ENCODE measurements at places on chromosomes 12 and 14.

DNA sequence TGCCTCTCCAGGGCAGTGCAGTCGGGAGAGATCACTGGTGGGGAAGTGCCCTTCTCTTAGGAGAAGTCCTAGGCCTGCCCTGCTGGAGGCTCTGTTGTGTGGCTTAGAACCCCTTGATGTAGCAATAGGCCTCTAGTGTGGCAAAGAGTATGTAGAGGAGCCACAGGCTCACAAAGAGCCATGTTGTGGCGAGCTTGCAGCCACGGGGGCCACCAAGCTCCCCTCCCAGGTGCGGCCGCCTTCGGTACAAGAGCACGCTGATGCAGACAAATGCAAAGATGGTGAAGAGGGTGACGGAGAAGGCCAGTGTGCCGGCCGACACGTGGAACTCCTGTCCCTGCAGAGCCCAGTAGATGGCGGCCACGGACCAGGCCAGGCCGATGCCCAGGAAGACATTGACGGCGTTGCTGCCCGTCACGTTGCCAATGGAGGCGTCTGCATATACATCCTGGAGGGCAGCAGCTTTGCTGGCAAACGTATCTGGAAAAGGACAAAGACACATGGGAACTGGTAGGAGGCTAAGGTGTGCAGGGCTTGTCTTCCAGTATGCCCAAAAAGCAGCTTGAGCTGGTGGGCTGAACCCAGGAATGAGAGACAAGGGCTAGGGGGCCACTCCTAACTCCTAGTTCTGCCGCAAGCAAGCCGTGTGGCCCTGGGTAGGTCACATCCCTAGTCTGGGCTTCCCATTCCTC, 142.8 kb downstream of the SLC8A3 start:
- no peak for DNase-seq

- no peak for DNase-seq
These were observed 272.6 kb downstream of the PRKD1 start for GRCh38 chr14:29654901-29655550.

DNA sequence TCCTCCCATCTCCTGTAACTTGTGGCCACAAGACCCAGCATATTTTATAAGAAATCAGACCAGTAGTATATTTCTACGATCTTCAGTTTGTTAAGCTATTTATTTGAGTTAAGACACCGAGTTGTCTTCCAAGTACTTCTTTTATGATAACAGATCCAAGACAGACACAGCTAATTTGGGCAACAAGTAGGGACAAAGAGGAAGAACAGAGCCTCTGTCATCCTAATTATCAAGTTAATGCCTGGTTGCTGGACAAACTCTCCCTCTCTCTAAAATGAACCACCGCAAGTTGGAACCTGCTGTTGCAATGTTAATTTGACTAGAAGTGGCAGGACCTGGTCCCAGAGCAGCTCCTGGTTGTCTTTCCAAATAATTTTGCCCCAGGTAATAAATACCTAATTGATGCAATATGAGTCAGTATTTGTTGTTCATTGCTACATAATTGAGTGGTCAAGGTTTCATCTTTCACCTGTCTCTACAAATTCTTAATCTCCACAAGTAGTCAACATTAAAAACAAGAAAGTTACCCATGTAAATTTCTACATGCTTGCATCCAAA, 323.7 kb downstream of the PAWR start:
- DNase-seq, result no peak

- no peak for DNase-seq
These were observed 7.5 kb upstream of the LHX5 start for GRCh38 chr12:113479216-113479589.

DNA sequence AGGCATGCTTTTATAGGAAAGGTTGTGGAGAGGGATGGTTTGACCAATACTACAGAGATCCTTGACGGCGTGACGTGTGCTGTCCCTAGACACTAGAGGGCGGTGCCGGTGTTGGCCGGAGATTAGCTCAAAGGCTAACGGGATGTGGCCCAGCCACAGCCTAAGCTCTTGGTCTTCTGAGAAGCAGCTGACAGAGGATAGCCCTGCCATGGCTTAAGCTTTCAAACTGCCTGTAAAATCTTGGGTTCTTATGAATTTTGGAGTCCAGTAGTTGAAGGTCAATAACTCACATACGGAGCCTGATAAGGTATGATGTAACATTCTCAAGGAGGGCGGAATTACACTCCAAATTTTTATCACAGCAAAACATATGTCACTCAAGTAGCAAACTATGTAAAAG, 515.7 kb upstream of the ATXN7L3B start:
- DNase-seq, result no peak

DNA sequence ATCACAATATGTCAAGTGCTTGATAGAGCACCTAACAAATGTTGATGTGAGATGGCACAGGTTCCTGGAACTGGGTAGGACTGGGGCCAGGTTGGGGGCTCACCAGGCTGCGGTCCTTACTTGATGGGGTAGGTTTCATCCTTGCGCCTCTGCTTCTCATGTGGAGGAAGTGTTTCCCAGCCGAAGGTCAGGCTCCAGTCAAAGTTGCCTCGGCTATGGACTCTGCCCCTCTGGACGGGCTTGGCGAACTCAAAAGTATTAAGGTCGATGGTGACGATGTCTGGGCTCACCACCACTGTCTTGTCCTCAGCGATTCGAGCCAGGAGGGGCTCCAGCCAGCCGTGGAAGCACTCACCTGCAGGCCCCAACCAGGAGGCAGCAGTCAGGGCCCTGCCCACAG, 17.5 kb upstream of the CELA1 start:
- DNase-seq, result no peak

GRCh38 chr14:58824106-58824505, 186.3 kb downstream of the DACT1 start:
- no peak for DNase-seq

DNA sequence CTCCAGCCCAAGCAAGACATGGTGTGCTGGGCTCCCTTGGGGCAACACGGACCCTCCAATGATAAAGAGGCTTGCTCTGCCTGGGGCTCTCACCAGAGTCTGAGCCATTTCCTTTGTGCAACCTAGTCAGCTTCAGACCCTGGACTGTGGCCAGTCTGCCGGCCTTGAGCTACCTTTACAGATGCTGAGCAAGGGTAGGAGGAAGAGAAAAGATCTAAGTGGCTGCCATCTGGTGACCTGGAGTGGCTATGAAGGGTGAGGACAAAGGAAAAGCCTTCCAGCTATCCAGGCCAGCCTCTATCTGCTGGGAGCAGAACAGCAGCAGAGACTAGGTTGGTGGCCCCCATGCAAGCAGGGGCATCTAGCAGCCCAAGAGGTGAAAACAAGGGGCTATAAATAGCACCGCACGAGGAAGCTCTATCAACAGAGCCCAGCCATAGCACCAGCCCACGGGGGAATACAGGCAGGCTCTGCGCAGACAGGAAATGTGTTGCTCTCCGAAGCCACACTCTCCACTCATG, 230.1 kb downstream of the FOXN3 start:
- DNase-seq, result no peak

DNA sequence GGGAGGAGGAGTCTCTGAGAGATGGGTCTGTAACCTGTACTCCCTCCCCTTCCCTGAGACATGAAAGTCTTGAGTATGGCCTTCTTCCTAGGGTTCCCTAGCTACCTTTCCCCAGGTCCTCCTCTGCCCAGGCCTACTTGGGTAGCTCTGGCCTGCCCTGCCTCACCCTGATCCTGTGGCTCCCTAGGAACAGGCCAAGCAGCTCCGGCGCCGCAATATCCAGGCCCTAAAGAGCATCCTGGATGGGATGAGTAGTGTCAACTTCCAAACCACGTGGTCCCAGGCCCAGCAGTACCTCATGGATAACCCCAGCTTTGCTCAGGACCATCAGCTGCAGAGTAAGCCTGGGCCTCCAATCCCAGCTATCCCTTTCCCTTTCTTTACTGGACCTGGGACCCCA, 12.3 kb downstream of the PRPF40B start:
- DNase-seq, result no peak

DNA sequence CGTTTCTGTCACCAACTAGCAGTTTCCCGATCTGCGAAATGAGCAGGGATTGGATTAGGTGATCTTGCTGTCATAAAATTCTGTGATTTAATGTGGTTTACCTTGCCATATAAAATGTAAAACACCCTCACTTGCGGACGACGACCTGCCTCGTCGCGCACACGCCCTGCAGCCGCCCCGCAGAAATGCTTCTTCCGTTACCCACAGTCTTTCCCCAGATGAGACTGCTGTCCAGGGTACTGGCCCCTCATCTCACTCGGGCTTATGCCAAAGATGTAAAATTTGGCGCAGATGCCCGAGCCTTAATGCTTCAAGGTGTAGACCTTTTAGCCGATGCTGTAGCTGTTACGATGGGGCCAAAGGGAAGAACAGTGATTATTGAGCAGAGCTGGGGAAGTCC, 17.7 kb upstream of the FOXJ2 start:
- DNase-seq, result no peak

DNA sequence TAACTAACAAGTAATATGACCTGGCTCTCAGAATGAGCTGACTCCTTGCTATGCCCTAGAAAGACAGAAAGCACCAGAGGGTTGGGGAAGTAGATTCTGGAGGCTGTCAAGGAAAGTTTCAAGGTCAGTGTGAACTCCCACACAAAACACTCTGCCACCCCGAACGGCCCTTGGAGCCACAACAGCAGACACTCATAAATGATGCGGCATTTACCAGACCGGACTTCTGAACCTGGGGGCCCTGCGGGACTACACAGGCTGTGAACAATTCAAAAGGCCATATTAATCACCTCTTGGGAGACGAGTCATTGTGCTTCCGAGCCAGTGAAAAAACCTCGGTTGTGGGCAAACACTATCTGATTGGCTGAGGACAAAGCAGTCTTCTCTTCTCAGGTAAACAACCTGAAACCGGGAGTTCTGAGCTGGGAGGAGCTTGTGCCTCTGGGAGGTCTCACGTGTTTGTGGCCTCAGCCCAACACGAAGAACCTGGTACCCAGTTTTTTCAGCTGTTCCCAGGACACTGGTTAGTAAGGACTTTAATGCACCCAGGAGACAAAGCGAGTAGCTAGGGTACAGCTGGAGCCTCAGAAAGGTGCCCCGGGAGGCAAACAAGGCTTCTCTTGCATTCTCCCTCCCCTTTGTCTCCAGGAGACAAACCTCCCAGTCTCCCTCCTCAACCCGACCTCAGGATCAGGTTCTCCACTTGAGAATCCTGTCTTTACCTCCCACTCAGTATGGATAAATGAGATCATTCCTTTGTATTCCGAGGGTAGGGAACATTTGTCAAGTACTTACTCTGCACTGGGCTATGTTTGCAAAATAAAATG, 35.3 kb downstream of the VWF start:
- no peak for DNase-seq

- DNase-seq, result no peak
These were observed 340.4 kb downstream of the RAD51B start for GRCh38 chr14:68159701-68160633.

DNA sequence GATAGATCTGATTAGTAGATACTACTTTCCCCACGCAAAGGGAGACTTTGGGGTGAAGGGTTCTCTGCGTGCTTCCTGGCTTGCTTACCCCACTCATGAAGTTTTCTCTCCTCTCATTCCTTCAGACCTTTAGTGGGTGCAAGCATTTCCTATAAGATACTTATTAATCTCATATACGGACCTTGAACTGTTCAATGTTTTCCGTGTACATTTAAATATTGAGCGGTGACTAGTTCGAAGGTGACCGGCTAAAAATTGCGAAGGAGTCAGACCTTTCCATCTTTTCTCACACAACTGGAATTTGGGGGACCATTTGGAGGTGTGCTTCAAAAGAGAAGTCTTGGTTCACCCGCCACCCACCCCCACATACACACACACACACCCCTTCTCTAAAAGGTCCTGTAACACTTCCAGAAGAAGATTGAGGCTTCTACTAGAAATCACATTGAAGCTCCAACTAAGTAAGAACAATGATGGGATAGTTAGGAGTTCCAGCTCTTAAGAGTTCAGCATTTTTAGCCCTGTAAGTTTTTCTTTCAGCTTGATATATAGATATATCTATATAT, 6.1 kb upstream of the FOXG1 start:
- DNase-seq, result no peak

- DNase-seq, result no peak
These were observed 1315.3 kb downstream of the TMEM121 start for GRCh38 chr14:106841701-106842100.

- DNase-seq, result peak; percentile 81
These were observed 135.3 kb downstream of the PRKCH start for GRCh38 chr14:61456720-61457119.

- no peak for DNase-seq
These were observed 474.0 kb upstream of the MGAT4C start for GRCh38 chr12:86730233-86730632.

DNA sequence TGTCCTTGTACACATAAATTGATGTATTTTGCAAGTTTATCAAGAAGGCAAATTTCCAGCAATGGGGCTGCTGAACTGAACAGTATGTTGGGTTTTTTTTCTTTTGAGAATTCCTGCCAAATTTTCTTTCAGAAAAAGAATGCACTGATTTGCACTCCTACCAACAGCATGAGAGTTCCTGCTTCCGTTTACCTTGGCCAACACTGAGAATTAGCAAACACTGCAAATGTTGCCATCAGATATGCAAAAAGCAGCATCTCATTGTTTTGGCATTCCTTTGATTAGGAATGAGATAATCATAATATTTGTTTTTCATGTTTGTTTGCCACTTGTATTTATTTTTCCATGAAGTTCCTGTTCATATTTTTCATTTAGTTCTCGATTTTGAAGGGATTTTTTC, 82.4 kb downstream of the RTN1 start:
- no peak for DNase-seq

GRCh38 chr12:109762673-109763191, 49.1 kb downstream of the FAM222A start:
- DNase-seq, result no peak

GRCh38 chr12:111864913-111865312, 22.9 kb downstream of the MAPKAPK5 start:
- DNase-seq, result no peak

GRCh38 chr14:77347751-77348150, 26.9 kb downstream of the GSTZ1 start:
- no peak for DNase-seq

DNA sequence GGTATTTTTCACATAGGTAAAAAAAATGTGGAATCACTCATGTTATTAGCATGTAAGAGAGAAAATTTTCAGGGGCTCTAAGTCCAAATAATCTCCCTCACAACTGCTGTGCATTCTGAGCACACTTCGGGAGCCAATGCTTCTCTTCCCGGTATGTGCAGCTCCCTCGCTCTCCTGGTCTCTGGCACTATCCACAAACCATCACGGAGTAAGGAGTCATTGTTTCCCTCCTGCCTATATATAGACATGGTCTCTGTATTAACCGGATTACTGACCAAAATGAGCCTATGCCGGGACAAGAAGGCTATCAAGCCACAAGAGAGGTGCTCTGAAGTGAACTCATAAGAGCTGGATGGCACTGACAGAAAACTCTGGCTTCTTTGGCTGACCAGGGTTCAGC, 13.4 kb downstream of the HECTD4 start:
- no peak for DNase-seq

DNA sequence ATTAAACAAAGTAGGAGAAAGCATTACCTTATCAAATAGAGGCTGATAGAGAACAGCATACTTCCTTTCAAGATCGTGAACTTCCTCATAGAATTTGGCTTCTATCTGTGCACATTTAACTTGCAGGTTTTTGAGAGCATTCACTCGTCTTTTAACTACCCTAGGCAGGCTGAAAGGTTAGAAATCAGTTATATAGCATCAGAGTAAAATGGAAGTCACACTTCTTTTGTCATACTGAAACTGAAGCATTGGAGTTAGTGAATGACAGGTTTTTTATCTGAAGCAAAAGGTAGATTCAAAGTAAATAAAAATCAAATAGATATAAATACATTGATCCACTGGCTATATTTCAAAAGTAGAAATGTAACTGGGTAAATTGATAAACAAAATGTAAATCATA, 24.4 kb downstream of the NAP1L1 start:
- DNase-seq, result no peak
